Adipose tissue (tissue), 3 donors: ENCODE measurements at places on chromosomes 7 and 10. TPM values are rescaled to one million over a fixed set of nuclear protein-coding genes. Genes with fewer than 3 reads are reported as not detected.

Gene PRKG1
- 0.46 TPM for polyA plus RNA-seq

Gene SRGN
- 32.0 TPM for polyA plus RNA-seq

Gene CDNF
- polyA plus RNA-seq, result 1.0 TPM

Gene SHTN1
- polyA plus RNA-seq, result 4.8 TPM

Gene ZNF3
- polyA plus RNA-seq, result 12.7 TPM

Gene PDGFA
- polyA plus RNA-seq, result 40.2 TPM

Gene SAMD8
- 14.1 TPM for polyA plus RNA-seq

Gene STEAP1B
- 0.14 TPM for polyA plus RNA-seq

Gene TYW1B
- 0.79 TPM for polyA plus RNA-seq
